Stomach (tissue), 19 donors: ENCODE measurements at places on chromosomes 6 and 20.

GRCh38 chr20:17759449-17759848 is 59.7 kb downstream of the BANF2 start:
- no peaks in the 10 kb centered on the region for H3K36me3 ChIP-seq
- H3K4me1 ChIP-seq = peaks cover 20% of the 10 kb centered on the region
- H3K27ac ChIP-seq = no peak overlapping the region

- H3K4me3 ChIP-seq = peak overlapping the region; percentile 54
- peak overlapping the region; percentile 81 for H3K27ac ChIP-seq
- H3K36me3 ChIP-seq = peaks cover 44% of the 10 kb centered on the region
- H3K4me1 ChIP-seq = peaks cover 8% of the 10 kb centered on the region
- no peaks in the 10 kb centered on the region for H3K27me3 ChIP-seq
- peak; percentile 88 for DNase-seq
Observed at GRCh38 chr6:28383235-28384142, 16.1 kb downstream of the ZSCAN12 start.

DNA sequence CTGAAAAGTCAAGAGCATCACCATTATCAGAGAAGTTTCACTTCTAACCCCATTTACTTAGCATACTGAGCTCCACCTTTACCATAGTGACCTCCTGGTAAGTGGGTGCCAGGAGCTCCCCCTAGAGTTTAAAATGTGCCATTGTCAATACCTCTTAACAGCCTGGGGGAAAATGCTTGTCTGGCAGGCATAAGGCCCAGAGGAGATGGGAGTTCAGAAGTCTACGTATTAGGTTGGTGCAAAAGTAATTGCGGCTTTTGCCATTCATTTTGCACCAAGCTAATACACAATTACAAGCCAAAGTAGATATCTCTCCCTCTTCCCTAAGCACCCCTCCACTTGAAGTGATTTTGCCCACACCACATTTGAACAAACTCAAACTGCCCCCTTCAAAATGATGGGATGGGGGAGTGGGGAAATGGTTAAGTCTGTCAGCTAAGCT is 919.0 kb downstream of the KIF16B start:
- no peak overlapping the region for H3K4me3 ChIP-seq
- no peaks in the 10 kb centered on the region for H3K36me3 ChIP-seq
- H3K4me1 ChIP-seq = peaks cover 13% of the 10 kb centered on the region
- H3K27me3 ChIP-seq = no peaks in the 10 kb centered on the region
- H3K27ac ChIP-seq = no peak overlapping the region

DNA sequence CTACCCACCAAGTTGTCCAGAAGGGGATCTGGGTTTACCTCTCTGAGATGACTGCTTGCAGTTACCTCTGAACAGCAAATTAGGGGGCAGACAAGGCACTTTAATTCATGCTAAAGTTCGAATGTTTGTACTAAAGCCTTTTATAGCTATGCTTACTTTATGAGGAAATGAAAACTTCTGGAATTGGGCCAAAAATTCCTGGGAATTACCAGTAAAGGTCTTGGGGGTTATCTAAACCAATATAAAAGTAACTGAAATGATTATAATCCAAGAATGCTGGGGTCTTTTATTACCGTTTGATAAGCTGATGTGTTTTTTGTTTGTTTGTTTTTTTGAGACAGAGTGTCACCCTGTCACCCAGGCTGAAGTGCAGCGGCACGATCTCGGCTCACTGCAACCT is 7.9 kb upstream of the LZTS3 start:
- peak; percentile 57 for DNase-seq
- H3K4me1 ChIP-seq = peaks cover 23% of the 10 kb centered on the region
- H3K27ac ChIP-seq = no peak overlapping the region
- H3K27me3 ChIP-seq = no peaks in the 10 kb centered on the region

DNA sequence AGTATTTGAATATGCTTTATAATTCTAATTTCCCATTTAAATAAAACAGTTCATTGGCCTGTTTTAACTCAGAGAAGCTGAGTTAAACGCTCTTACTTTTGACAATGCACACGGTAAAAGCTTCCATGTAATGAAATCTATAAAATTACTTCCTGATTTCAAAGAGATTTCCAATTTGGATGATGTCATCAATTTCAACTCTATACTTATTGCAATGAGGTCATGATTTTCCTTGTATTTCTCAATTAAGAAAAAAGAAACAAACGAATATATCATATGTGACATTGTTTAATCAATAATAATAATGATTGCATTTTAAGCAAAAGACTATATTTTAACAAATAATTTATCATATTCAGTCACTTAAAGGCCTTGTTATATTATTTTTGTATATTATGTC is 926.1 kb upstream of the MANEA start:
- H3K36me3 ChIP-seq = no peaks in the 10 kb centered on the region
- H3K27ac ChIP-seq = no peak overlapping the region
- H3K4me1 ChIP-seq = no peaks in the 10 kb centered on the region
- DNase-seq = no peak

DNA sequence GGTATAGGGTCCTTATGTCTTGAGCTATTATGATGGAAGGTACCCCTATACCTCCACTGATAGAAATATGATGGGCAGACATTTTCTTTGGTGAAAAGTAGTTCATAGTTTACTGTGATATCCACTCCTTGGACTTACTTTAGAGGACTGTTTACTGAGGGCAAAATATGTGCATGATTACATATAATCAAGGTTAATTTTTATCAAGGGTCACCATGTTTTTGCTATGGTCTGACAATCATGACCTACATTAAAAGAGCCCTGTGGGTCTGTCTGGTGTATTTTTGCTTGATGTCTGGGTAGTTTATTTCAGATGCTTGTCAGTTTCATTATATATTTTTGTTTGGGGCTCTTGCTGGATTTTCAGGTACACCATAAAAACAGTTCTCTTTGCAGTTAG is 40.1 kb downstream of the CDKAL1 start:
- H3K36me3 ChIP-seq = peaks cover 19% of the 10 kb centered on the region
- H3K27me3 ChIP-seq = no peaks in the 10 kb centered on the region
- peaks cover 29% of the 10 kb centered on the region for H3K4me1 ChIP-seq
- H3K27ac ChIP-seq = no peak overlapping the region
- no peak for DNase-seq

GRCh38 chr6:135358251-135358821 is 139.2 kb downstream of the AHI1 start:
- no peak overlapping the region for H3K4me3 ChIP-seq
- peaks cover 5% of the 10 kb centered on the region for H3K4me1 ChIP-seq
- no peak for DNase-seq
- peaks cover 6% of the 10 kb centered on the region for H3K36me3 ChIP-seq
- no peaks in the 10 kb centered on the region for H3K27me3 ChIP-seq

DNA sequence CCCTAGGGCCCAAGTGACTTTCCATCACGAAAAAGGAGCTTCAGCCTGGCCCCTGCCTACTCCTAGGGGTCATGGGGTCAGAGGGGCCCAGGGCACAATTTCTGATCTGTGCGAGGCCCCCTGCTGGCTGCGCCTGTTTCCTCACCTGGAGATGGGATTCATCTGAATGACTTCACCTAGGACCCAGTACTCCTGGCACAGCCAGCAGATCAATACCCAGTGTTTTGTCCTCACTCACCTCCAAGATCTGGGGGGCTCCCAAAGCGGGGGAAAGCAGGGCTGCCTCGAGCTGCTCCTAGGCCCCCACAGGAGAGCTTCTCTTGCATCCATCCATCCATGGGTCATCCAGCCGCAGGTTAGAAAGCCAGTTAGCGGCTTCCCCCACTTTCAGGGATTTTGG is 33.8 kb downstream of the CD40 start:
- H3K36me3 ChIP-seq = no peaks in the 10 kb centered on the region
- no peaks in the 10 kb centered on the region for H3K4me1 ChIP-seq
- DNase-seq = no peak
- H3K4me3 ChIP-seq = no peak overlapping the region
- H3K27me3 ChIP-seq = peaks cover 69% of the 10 kb centered on the region
- H3K27ac ChIP-seq = no peak overlapping the region

- peak; percentile 78 for DNase-seq
Observed at GRCh38 chr6:142474531-142475289, 172.9 kb downstream of the ADGRG6 start.

GRCh38 chr6:25717866-25718740 is 36.4 kb upstream of the SLC17A4 start:
- no peak overlapping the region for H3K27ac ChIP-seq
- no peak overlapping the region for H3K4me3 ChIP-seq
- H3K36me3 ChIP-seq = no peaks in the 10 kb centered on the region
- H3K4me1 ChIP-seq = no peaks in the 10 kb centered on the region

DNA sequence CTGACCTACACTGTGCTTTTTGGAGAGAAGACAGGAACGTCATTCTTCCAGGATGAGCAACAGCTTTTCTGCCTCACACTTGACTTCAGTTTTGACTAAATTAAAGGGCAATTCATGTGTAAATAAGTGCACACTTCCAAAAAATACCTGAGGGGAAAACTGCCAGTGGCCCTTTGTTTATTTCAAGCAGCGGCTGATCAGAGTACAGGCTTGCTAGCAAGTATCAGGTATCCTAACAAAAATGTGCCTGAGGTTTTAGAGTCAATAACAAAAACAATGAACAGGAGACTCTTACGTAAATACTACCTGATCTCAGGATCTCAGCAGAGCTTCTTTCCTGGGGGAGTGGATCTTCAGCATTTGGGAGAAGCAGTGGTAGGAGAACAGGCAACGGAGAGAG is 12.4 kb downstream of the LY86 start:
- H3K4me1 ChIP-seq = no peaks in the 10 kb centered on the region
- DNase-seq = no peak
- no peak overlapping the region for H3K4me3 ChIP-seq

DNA sequence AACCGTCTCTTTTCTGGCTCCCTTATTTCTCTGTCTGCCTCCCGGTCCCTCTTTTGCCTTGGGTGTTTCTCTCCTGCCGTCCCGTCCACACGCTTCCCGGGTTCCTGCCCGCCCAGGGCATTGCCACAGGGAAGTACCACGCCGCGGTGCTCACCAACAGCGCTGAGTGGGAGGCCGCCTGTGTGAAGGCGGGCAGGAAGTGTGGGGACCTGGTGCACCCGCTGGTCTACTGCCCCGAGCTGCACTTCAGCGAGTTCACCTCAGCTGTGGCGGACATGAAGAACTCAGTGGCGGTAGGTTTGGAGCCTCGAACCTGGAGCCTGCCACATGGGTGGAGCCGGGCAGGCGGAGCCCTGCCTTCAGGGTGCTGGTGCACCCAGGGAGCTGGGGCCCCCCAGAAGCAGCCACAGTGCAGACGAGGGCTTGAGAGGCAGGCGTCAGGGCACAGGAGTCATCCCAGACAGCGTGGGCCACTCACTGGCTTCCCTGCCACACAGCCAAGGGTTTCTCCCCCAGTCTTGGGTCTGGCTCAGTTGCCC is 21.3 kb downstream of the NPEPL1 start:
- H3K27me3 ChIP-seq = no peaks in the 10 kb centered on the region
- DNase-seq = peak; percentile 18
- no peak overlapping the region for H3K4me3 ChIP-seq

GRCh38 chr6:44052419-44053023 is 74.7 kb downstream of the MRPL14 start:
- H3K27me3 ChIP-seq = no peaks in the 10 kb centered on the region
- H3K4me1 ChIP-seq = peaks cover 37% of the 10 kb centered on the region
- peak overlapping the region; percentile 43 for H3K27ac ChIP-seq
- DNase-seq = peak; percentile 63
- H3K36me3 ChIP-seq = no peaks in the 10 kb centered on the region

DNA sequence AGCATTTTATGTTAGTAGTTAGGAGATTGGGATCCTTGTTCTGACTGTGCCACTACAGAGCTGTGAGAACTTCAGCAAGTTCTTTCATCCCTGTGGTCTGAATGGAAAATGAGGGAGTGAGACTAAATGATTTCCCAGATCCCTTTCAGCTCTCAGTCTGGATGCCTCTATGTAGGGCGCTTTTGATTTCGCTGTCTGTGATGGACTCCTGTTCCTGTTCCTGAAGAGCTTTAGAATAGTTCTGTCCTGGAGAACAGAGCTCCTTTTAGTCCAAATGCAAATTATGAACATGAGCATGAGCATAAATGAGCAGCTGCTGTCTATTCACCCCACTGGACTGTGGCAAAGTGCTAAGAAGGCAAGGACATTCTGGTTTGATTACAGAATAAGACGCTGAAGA is 61.4 kb upstream of the NT5E start:
- no peaks in the 10 kb centered on the region for H3K36me3 ChIP-seq
- no peak for DNase-seq

GRCh38 chr6:157258878-157259277 is 64.4 kb downstream of the TMEM242 start:
- DNase-seq = no peak
- H3K27me3 ChIP-seq = no peaks in the 10 kb centered on the region
- no peak overlapping the region for H3K27ac ChIP-seq
- no peaks in the 10 kb centered on the region for H3K4me1 ChIP-seq
- H3K4me3 ChIP-seq = no peak overlapping the region

GRCh38 chr6:165417278-165417865 is 108.0 kb upstream of the C6orf118 start:
- no peaks in the 10 kb centered on the region for H3K36me3 ChIP-seq
- H3K4me1 ChIP-seq = no peaks in the 10 kb centered on the region
- H3K4me3 ChIP-seq = no peak overlapping the region
- H3K27ac ChIP-seq = no peak overlapping the region
- no peaks in the 10 kb centered on the region for H3K27me3 ChIP-seq

- H3K27me3 ChIP-seq = no peaks in the 10 kb centered on the region
- no peak overlapping the region for H3K4me3 ChIP-seq
- H3K4me1 ChIP-seq = peaks cover 12% of the 10 kb centered on the region
- peak; percentile 71 for DNase-seq
Observed at GRCh38 chr20:6265204-6265904, 142.5 kb upstream of the FERMT1 start.

DNA sequence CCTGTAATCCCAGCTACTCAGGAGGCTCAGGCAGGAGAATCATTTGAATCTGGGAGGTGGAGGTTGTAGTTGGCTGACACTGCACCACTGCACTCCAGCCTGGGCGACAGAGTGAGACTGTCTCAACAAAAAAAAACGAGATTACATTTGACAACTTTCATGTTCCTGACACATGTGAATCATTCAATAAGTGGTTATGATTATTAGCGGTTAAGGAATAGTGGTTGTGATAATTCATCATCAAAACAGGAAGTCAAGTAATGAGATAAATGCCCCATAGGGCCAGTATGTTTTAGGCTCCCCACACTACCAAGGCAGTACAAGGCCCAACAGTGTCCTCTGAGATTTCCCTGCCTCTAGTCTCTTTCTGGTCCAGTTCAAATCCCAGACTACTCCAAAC is 2.5 kb downstream of the HDDC2 start:
- no peak overlapping the region for H3K27ac ChIP-seq
- peaks cover 35% of the 10 kb centered on the region for H3K36me3 ChIP-seq
- no peak overlapping the region for H3K4me3 ChIP-seq
- H3K27me3 ChIP-seq = no peaks in the 10 kb centered on the region
- H3K4me1 ChIP-seq = peaks cover 45% of the 10 kb centered on the region
- DNase-seq = no peak

GRCh38 chr6:168045706-168046620 is 33.0 kb downstream of the FRMD1 start:
- no peaks in the 10 kb centered on the region for H3K36me3 ChIP-seq
- no peaks in the 10 kb centered on the region for H3K27me3 ChIP-seq
- peaks cover 9% of the 10 kb centered on the region for H3K4me1 ChIP-seq
- no peak for DNase-seq

DNA sequence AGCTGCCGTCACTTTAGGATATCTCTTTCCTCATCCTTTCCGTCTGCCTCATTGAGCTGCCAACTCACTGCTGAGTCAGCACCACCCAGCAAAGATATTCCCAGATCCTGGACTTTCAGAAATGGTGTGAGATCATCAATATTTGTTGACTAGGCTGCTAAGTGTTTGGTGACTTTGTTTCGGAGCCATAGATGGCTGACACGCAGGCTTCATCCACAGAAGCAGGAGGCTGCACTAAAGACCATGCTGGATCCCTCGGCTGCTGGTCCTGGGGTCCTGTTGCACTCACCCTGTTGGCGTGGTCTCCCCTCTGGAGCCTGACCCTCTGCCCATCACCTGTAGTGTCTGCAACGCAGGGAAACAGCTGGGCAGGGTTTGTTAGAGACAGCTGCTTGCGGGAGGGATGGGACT is 96.5 kb downstream of the ERMARD start:
- no peaks in the 10 kb centered on the region for H3K27me3 ChIP-seq
- H3K4me3 ChIP-seq = no peak overlapping the region
- peak; percentile 14 for DNase-seq
- H3K4me1 ChIP-seq = no peaks in the 10 kb centered on the region
- no peaks in the 10 kb centered on the region for H3K36me3 ChIP-seq
